AG04449 (cell line): ENCODE measurements at places on chromosomes 16 and 17.

GRCh38 chr16:53769787-53770186, 65.8 kb downstream of the FTO start:
- no peak for DNase-seq

DNA sequence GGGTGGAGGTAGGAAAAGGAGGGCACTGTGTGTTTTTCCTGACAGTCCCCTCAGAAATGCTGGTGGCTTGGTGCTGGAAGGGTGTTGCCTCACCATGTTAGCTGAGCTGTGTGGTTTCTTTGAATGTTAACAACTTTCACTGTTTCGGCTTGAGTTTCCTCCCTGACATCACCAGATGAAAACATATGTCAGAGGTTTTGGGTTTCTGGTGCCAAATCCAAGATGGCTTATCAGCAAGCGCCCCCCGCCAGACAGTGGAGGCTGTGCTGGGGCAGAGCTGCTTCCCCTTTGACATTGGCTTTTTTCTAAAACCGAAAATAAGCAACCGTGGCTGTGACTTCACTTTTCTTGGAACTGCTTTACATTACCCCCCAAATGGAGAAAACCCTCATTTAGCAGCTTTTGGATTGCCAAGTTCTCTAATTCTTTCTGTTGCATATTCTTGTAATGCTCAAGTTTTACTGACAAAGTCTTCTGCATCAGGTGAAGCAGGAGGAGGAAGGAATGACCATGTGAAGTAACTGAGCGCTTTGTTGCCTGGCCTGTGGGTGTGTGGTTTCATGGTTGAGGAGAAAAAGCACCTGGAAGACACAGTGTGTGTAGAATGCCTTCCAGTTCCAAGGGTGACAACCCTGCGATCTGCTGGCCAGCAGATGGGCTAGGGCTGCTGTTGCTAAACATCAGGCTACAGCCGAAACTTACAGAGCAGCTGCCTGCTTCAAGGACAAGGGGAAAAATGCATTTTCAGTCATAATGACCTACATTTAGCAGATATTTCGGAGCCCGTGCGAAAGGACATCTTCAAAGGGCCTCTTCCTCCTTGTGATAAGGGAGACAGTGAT, 9.7 kb downstream of the RMI2 start:
- no peak for DNase-seq

GRCh38 chr16:74652249-74652648, 14.4 kb downstream of the RFWD3 start:
- no peak for DNase-seq

DNA sequence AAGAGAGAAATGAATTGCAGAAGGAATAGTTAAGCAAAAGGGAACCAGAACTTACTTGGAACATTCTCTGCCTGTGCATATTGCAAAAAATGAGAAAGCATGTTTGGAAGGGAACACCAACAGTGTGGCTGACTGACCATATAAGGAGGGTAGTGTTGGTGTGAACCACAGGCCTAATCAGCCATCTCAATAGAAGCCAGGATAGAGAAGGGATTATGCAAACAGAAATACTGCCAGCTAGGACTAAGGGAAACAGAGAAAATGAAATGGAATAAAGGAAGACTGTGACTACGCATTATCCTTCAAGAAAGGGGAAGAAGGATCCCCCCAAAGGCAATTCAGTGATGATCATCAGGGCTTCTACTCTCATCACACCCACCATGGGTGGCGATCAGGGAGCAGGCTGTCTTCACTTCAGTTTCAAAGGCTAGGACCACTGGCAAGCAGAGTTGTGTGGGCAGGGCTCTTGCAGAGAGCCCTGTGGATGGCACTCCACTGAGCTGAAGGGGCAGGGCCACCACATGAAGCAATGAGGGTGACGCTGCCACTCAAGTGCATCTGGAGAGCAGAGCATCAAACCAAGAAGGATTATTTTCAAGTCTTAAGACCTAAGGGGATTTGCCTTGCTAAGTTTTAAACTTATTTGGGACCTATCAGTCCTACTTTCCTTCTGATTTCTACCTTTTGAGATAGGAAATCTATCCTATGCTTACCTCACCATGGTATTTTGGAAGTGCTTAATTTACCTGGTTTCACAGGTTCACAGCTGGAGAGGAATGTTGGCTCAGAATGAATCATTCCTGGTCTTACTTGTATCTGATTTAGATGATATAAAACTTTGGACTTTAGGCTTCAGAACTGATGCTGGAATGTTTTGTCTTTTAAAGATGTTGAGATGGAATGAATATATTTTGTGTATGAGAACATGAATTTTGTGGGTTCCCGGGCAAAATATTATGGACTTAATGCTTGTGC, 140.5 kb downstream of the SSH2 start:
- DNase-seq, result no peak

DNA sequence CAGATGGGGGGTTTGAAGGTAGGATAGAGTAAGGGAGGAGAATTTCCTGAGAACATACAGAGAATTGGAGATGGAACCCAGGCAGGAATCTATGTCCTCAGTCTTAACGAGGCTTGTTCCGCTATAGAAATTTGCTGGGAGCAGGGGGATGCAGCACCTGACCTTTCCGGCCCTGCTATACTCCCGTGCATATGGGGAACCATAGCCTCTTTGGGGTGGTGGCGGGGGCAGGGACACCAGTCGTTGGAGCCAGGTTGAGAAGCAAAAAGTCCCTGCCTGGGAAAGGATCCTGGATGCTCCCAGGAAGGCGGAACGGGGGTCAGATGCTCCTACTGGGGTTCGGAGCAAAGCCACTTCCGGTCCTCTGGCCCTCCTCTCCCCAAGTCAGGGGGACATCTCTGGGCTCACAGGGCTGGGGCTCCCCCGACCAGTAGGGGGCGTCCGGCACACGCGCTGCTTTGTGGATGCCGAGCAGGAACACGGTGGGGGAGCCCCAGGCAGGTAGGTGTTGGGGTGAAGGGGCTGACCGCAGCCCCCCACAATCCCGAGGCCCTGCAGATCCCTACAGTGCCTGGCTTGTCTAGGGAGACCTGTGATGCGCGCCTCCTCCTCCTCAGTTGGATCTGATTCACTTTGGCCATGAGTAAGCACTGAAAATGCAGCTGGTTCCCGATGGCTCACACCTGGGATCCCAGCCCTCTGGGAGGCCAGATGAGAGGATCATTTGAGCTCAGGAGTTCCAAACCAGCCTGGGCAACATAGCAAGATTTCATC, 15.5 kb upstream of the TFAP4 start:
- no peak for DNase-seq

- no peak for DNase-seq
Observed at GRCh38 chr16:30813821-30814189, 26.8 kb upstream of the ZNF629 start.

DNA sequence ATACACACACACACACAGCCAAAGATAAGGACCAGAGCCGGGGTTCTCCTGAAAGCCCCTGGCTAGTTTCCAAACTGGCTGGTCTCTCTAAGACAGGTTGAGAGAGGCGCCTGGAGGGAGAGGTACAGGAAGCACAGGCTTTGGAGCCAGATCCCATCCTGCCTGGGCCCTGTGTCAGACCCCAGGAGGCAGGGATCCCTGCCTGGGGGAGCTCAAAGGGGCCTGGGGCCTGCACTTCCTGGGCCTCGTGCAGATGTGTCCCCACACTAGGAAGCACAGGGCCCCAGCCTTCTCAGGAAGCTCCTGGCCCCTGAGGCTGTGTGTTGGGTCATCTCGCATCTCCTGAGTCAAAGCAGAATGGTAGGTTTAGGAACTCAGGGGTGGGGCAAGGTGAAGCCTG, 16.0 kb downstream of the SLC5A10 start:
- no peak for DNase-seq

DNA sequence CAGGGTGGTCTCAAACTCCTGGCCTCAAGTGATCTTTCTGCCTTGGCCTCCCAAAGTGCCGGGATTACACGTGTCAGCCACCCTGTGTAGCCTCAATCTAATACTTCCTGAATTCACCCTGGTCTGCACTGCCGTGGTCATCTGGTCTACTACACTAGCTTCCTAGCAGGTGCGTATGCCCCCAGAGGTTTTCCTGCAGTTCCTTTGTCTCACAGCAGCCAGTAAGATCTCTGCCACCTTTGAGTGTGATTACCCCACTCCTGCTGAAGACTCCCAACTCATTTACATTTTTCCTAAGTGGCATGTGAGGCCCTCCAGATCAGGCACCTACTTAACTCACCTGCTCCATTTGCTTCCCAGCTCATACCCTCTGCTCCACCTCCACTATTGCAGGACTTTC, 5.1 kb upstream of the DDX19A start:
- DNase-seq, result no peak

GRCh38 chr17:51263006-51263405, 2.7 kb downstream of the UTP18 start:
- DNase-seq, result peak; percentile 37

- no peak for DNase-seq
Observed at GRCh38 chr17:51398128-51398525, 137.8 kb downstream of the UTP18 start.

GRCh38 chr17:77543801-77544200, 403.0 kb downstream of the SEC14L1 start:
- no peak for DNase-seq

GRCh38 chr17:42798383-42799380, at the start of the genes CNTD1 and COA3:
TSS of gene CNTD1 (plus strand) at chr17:42798861. CDS start at chr17:42799068, 207 bp downstream.
TSS of gene COA3 (minus strand) at chr17:42798704. CDS start at chr17:42798681, 23 bp downstream.
- no peak for DNase-seq

GRCh38 chr16:15701975-15702970, 52.2 kb downstream of the NDE1 start:
- no peak for DNase-seq

GRCh38 chr16:79668502-79668901, 68.0 kb upstream of the MAF start:
- no peak for DNase-seq

DNA sequence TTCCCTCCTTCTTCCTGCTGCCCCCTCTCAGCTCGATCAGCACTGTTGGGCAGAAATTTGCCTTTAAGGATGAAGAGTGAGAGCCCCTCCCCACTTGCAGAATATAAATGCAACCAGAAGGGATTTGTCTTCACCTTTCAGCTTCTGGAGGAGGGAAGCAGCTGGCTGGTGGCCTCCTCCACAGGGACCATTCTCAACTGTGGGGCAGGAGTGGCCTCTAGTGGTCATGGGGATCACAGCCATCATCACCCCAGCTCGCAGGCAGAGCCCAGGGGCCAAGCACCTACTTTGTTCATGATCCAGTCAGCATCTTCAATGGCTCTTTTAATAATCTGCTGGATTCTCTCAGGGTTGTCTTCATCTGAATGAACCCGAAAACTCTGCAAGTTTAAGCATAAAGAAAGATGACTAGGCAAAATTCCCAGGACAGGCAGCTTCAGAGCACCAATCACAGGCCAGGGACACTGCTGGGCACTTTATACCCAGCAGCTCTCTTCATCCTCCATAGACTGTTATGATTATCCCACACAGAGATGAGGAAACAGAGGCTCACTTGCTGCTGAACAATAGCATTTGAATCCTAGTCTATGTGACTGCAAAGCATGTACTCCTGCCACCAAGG, 13.1 kb downstream of the LYRM9 start:
- no peak for DNase-seq

DNA sequence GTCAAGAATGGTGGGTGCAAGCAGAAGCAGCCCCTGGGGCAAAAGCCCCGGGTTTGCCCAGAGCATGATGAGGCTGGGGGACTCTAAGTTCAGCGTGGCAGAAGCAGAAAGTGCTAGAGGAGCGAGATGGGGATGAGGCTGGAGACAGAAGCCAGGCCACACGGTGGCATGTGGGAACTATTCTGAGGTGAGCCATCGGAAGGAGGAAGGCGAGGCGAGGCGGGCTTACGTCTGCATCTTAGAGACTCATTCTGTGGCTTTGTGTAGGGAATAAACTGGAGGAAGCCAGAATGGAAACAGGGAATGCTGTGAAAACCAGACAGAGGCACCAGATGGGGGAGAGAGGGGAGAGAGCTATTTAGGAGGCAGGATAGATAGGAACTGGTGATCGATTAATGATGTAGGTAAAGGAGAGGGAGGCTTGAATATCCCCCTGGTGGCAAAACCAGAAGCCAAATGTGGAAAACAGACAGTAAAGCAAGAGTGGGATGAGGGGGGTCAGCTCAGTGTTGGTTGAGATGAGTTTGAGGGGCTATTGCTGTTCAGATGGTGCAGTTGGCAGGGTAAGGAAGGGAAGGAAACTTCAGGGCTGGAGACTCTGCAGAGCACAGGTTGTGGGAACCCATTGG, 3.1 kb upstream of the TNFSF13 start:
- DNase-seq, result no peak

DNA sequence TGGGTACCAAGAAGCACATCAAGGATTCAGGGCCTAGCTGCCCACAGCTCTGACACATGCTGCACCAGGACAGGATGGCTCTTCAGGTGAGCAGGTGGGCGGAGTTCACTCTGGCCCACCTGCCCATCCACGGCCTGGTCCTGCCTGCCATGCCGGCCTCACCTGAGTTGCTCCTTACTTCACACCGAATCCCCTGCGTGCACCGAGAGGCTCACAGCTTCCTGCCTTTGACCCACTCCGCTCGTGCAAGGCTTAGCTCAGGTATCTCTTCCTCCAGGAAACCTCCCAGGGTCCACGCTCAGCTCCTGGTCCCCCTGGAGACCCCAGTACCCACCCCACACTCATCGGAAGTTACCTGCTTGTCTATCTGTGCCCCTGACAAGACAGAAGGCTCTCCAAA, 21.6 kb upstream of the TNRC6C start:
- no peak for DNase-seq

DNA sequence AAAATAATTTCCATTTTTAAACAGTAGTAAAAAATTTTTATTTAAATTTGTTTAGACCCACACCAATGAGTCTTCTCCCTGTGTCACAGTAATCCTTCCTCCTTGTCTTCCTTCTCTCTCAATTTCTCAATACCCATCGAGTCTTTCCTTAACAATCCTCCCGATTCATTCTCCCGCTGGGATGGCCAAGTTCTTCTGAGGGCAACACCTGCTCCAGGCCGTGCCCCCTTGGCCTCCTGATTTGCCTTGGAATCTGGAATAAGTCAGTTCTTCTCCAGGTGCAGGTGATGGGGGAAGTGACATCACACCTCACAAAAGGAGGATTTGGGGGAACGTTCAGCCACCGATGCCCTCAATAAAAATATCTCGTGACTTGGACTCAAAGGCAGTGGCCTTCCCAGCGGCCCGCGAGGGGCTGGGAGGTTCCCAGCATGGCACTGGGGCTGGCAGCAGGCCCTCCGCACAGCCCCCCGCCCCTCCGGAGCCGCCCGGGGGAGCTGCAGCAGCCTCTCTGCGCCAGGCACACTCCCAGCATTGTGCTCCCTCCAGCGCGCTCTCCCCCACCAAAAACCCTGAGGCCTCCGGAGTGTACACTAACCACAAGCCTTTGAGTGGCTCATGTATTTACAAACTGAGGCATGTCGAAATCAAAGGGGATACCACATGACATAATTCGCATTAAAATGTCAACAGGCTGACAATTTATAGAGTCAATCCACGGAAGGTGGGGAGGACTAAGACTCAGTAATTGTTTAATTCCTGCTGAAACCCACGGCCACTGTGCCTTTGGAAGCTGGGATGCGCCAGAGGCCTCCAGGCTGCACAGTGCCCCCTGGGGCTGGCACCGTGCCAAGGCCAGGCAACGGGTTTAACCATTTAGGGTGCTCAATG, 120.5 kb downstream of the ZFHX3 start:
- peak; percentile 71 for DNase-seq

DNA sequence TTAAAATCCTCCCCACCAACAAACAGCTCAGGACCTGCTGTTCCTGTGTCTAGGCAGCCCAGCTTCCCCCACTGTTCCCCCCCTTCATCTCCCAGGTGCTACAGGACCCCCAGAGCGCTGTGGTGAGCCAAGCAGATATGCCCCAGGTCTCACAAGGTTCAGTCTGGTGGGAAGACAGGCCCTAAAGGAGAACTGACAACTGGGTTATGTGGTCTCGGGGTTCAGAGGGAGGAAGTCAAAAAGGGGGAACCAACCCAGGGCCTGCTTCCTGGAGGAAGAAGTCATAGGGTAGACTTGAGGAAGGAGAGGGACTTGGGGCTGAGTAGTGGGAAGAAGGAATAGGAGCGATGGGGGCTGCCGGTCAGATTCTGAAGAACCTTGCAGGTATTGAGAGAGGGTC, 2.6 kb downstream of the RIPOR1 start:
- DNase-seq, result no peak

- DNase-seq, result no peak
Observed at GRCh38 chr17:43745541-43745940, 13.1 kb downstream of the SOST start.
